ENCODE measurements at places on chromosomes 1 and 21.

DNA sequence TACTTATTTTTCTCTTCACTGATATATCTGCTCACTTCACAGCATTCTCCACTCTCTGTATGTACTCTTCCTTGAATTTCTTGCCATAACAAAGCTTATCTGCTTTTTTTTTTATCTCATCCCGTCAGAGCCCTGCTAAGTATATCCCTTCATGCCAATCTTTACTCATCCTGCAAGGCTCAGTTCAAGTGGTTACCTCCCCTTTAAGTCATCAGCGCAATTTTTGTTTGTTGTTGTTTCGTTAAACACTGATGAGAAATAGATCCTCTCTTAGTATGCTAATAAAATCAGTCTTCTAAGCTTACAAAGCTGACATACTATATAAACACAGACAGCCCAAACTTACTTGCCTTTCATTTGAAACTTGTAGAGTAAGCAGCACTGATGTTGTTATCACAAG lies 17.8 kb downstream of the COL24A1 start:
- no peak for DNase-seq

- DNase-seq, result no peak
These were observed 7.8 kb upstream of the CASZ1 start for GRCh38 chr1:10803971-10804820.

DNA sequence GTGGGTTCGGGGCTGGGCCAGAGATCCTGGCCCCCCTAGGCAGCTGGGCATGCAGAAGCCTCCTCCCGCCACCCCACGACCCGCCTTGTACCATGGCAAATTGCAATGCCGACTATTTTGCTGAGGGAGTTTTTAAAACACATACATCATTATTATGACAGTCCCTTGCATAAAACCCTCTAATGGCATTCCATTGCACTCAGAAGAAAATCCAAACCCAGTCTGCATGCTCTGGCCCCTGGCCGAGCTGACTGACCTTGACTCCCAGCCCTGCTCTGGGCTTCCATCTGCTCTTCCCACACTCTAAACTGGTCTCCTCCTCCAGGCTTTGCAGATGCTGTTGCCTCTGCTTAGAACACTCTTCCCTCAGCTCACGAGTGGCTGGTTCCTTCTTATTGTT lies 28.0 kb downstream of the PADI2 start:
- no peak for DNase-seq

GRCh38 chr1:52634111-52634510 lies 1.1 kb downstream of the SHISAL2A start:
- DNase-seq, result no peak

DNA sequence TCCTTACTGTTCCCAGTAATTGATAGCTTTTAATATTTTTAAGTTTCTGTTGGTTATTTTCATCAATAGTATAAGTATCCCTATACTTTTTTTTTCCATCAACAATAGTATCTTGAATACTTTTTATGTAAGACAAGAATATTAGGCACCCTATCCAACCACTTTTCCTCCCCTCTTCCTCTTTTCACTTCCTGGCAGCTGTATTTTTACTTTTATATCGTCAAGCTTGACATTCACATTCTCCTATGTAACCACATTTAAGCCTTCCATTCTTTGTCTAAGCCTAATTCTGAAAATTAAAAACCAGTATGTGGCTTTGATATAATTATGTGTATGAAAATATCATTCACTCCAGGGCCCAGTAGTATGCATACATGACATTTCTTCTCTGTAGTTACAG lies 9.3 kb downstream of the TMEM39B start:
- no peak for DNase-seq

- DNase-seq, result no peak
These were observed 17.9 kb upstream of the CD101 start for GRCh38 chr1:116983678-116984077.

GRCh38 chr1:6281511-6282402 lies 20.9 kb upstream of the GPR153 start:
- no peak for DNase-seq

GRCh38 chr1:93770640-93771039 lies 89.0 kb upstream of the BCAR3 start:
- DNase-seq, result no peak

GRCh38 chr1:10459184-10459583 lies 9.4 kb downstream of the CORT start:
- DNase-seq, result no peak

DNA sequence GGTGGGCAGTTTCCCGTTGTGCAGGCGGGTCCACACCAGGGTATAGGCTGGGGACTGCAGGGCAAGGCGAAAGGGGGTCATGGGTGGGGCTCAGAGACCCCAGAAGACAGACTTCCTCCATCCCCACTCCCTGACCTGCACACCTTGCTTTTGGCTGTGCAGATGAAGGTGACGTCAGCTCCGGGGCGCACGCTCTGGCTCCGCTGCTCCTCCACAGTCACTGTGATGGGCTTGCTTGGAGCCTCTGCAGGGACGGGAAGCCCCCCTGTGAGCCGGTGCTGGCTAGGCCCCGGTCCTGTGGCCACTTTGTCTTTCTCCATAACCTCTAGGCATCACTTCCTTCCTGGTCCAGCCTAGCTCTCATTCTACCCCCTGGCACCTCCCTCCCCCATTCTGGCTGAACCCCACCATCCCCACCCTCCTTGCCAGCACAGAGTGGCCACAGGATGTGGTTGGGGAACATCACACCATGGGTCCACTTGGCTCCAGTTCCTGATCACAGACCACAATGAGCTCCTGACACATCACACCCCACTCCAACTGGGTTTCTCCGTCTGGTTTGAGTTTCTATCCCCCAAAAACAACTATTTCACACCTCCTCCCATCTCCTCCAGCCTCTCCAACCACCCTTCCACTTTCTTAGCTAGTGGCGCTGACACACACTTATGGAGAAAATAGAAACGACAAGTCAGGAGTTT lies 45.2 kb downstream of the LDLRAD2 start:
- DNase-seq, result no peak

GRCh38 chr1:237804516-237804915 lies 86.2 kb downstream of the ZP4 start:
- no peak for DNase-seq

DNA sequence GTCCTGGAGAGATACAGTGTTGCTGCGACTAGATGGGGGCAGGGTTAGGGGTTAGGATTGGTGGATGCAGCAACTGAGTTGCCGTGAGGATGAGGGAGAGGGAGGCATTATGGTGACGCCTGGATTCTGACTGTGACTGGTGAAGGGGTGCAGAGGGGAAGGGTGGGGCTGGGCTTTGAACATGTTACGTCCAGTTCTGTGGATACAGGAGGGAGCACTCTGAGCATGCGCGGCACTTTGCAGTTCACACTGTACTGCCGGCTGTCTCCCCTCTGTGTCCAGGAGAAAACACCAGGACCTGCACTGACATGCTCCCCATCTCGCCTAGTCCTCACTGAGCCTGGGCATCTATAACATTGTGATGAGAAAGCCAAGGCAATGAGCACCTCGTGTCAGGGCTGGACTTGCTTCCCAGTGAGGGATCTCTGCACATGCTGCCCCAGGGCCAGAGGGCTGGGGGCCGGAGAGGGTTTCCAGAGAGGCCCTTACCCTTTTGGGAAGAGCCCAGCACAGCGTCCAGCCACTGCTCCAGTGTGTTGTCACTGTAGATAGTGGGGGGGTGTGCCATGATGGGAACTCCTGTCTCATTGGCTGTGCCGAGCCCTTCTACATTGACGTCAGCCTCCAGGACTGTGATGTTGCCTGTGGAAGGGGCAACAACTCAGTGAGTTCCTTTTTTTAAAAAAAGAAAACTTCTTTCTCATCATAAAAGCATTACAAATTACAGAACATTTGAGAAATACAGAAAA lies 7.6 kb downstream of the FAM151A start:
- DNase-seq, result no peak

GRCh38 chr1:115655306-115655663 lies 13.5 kb downstream of the VANGL1 start:
- no peak for DNase-seq

- no peak for DNase-seq
These were observed 1.6 kb upstream of the CLIC4 start for GRCh38 chr1:24743404-24744211.

DNA sequence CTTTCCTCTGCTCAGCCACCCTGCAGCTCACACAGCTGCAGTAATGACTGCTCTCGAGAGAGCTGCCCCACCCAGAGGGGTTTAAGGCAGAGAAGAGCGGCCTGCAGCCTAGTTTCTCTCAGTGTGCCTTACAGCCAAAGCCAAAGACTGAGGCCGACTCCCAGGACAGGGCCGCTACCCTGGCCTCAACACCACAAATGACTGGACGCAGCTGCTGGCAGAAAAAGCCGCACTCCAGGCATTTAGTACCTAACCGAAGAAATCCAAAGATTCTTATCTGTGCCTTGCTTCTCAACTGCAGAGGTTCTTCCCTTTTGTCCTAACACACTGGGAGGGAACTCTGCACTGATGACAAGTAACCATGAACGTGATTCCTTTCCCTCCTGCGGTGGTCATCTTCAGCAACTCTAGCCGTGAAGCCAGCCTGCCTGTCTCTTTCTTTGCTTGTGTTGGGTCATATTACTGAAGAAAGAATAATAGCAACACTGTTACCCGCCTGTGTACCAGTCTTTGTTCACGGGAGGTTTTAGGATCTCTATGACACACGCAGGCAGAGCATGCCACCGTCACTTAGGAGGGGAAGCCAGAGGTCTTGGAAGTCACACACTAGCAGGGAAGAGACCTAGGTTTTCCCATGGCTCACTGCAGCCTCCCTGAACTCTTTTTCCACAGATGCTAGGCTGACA lies 202.7 kb downstream of the RHOU start:
- no peak for DNase-seq

- DNase-seq, result no peak
These were observed 16.2 kb downstream of the WNT2B start for GRCh38 chr1:112524986-112525385.

GRCh38 chr1:162131400-162132321 lies 62.2 kb downstream of the NOS1AP start:
- no peak for DNase-seq

- no peak for DNase-seq
These were observed 383.3 kb upstream of the KAZN start for GRCh38 chr1:14215151-14215550.

All from NCI-H1105 treated with DMSO at 0.1 percent for 48 hours (cell line).